ENCODE measurements at places on chromosomes 1 and 21.
A peak's percentile ranks its signal among the peaks of the same experiment; 100 is the strongest.

DNA sequence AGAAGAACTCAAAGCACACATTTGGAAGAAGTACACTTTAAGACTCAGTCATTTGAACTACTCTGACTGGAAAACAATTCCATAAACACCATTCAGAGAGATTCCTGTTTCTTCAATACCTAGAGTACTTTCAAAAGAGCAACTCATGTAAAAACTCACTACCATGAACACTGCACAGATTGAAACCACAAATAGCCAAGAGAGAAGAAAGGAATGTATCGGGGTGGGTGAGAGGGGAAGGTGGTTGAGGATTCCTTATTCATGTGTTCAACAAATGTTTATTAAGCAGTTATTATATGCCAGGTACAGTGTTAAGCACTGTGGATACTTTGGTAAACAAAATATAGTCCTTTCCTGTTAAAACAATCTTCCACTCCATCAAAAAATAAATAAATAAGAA lies 64.7 kb downstream of the NRIP1 start:
- DNase-seq = no peak

DNA sequence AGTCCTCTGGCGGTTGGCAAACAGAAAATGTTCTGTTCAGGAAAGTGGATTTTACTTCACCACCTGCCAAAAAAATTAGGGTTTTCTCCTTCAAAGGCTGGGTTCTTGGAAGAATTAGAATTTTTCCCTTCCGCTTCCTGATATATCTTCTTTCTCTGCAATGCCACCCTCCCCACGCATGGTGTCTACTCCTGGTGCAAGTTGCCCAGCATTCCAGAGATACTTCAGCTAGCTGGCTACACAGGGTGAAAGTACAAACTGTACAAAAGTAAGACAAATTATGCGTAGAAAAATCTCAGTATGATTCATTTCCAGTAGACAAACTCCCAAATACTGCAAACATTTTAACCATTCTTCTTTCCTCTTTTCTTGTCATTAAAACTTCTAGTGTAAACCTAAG lies 430.1 kb upstream of the ESRRG start:
- DNase-seq = no peak

DNA sequence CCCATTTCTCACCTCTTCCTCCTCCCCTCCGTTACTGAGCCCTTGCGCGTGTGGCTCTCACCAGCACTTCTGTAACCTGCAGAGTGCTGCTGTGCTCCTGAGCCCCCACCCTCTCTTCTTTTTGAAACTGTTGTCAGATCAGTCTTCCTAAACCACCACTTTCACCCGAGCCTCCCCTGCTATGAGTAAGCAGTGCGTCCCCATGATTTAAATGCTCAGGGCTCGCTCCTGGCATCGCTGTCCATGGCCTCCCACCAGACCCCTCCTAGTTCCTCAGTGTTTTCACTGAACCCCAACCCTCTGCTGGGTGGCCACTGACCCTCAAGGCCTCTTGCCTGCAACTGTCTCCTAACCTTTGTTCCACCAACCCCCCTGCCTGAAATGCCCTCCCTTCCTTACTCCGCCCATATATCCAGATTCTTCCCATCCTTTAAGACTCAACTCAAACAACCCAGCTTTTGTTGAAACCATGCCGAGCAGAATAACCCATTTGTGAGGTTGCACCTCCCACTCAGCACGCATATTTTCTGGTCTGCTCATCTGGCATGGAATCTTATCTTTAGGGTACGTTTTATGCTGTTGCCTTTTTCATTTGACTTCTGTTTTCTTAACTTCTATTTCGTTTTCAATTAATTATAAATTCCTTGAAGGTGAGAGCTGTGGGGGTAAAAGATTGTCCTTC lies 64.5 kb upstream of the FAM3B start:
- DNase-seq = no peak

GRCh38 chr1:212229654-212230053 lies 55.6 kb upstream of the PPP2R5A start:
- DNase-seq = no peak

- DNase-seq = no peak
Observed at GRCh38 chr1:153696741-153697140, 18.3 kb downstream of the NPR1 start.

GRCh38 chr1:221910222-221910621 lies 168.3 kb upstream of the DUSP10 start:
- DNase-seq = no peak

DNA sequence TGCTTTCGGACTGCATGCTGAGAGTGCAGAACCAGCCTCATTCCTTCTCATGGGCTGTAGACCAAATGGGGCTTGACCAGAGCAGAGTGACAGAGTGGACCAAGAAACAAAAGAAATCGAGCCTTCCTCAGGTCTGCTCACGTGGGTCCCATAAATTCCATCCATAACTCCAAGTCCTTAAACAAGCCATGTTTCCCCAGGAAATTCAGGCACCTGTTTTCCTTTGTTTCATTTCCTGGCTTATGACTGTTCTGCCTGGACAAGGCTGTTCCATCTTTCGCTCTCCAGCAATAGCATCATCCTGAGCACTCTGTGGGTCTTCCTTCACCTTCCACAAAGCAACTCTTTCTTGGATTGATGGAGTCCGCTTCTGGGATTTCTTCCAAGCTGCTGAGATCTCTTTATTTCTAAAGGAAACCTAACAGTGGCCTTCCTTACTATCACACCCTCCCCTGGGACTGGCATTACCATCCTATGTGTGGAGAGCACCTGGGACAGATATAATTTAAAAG lies 63.9 kb downstream of the LAMC2 start:
- DNase-seq = no peak

GRCh38 chr1:64010316-64010715 lies 193.1 kb upstream of the UBE2U start:
- DNase-seq = no peak

DNA sequence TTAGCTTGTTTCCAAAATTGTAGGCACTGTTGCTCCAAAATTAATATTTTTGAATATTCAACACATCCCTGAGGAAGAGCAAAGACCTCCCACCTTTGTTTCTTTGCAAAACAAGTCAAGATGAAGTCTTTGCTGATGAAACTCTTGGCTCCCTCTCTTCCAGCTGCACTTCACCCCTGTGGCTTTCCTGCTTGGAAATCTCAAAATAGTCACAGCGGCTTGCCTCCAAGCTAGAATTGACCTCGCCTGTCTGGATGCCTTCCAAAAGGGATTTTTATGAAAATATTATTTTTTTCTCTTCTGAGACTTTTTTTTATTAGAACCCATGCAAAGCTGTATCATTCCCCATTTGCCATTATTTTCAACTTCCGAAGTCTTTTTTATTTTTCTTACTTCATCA lies 71.1 kb upstream of the MROH9 start:
- DNase-seq = no peak

GRCh38 chr1:75245239-75245638 lies 111.1 kb downstream of the LHX8 start:
- no peak for DNase-seq

DNA sequence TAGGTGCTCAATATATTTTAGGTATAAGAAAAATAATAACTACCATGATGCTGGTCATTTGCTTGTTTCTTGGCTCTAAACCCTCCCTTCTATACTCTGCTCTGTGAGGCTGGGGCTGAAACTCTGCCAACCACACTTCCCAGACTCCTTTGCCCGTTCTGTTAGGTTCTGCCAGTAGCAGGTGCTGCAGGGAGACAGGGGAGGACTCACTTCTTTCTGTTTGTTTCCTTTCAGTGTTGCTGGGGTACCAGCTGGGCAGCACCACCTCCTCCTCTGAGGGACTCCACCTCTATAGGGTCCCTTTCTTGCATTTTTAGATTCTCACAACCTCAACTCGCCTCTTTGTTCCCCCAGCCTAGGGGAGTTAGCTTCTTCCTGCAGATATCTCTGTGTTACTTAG lies 17.0 kb upstream of the SH2D2A start:
- no peak for DNase-seq

DNA sequence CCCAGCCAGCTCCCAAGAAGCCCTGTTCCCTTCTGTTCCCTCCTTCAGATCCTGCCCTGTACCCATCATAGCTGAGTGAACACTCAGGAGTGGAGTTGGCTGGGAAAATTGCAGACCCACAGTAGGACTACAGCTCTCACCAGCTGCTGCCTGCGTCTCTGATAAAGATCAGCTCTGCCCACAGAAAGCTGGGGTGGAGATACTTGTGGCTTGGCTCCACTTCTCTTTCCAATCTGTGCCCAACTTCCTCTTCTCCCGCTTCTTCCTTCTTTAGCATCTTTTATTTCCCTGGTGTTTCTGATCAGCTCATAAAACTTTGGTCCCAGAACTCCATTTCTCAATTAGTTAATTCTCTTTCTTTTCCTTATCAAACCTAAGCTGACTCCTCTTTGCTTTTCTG lies 5.5 kb upstream of the CD1A start:
- DNase-seq = no peak

DNA sequence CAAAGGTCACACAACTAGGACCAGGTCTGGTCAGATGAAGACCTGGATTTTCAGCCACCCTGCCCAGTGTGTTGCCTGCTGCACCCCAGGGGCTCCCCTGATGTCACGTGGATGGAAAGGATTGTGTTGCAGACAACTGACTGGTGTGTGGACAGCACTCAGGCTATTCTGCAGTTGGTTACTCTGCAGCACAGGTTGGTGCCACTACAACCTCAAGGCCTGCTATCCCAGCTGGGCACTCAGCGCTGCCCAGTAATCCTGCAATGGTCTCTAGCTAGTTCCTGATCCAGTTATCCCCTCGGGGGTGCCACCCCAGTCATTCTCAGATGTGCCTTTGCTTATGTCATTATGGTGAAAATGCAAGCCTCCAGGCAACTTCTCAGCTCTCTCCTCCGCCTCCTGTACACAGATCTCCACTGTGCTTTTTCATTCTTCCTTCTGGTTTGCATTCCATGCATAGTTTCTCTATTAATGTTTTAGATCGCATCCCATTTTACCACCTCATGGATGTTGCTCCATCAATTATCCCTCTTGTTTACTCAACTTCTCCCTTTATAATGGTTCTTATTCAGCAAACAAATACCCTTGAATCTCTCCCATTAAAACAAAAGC lies 503.2 kb upstream of the CAMK1G start:
- no peak for DNase-seq

DNA sequence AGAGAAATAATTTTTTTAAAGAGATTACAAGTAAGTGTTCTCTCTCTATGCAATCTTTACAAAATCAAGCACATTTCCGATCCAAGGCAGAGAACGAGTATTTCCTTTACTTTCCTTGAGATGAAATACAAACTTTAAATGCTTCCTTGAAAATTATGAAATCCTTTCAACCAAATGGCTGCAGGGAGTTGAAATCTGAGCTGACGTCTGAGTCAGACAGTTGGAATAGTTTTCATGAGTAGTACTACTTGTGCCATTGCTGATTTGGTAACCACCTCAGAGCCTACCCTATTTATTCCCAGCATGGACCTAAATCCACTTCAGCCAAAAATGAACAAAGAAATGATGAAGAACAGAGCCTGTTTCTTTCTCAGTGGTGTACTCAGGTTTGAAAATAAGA lies 183.6 kb downstream of the GIPC2 start:
- no peak for DNase-seq

- DNase-seq = no peak
Observed at GRCh38 chr21:46120301-46121285, 22.7 kb downstream of the COL6A2 start.

- DNase-seq = no peak
Observed at GRCh38 chr1:156477526-156478249, 22.9 kb downstream of the MEF2D start.

- no peak for DNase-seq
Observed at GRCh38 chr1:226692051-226692792, 46.9 kb downstream of the ITPKB start.

GRCh38 chr1:43067977-43068751 lies 103.9 kb downstream of the EBNA1BP2 start:
- no peak for DNase-seq

DNA sequence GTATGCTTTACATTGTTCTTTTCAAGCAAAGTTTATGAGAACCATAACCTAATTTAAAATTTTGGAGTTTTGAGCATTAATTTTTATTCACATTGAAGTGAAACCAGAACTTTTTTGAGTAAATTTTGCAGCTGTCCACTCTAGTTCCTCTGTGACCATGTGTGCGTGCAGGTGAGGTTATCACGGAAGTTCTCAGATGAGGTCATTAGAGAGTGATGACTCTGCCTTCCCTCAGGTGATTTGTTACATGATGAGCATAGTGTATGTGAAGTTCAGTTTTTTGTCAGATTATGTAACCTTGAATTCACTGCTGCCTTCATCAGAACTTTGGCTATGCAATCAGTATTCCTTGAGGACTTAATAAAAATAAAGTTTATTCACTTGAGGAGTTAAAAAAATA lies 828.2 kb downstream of the ADGRL2 start:
- DNase-seq = no peak

GRCh38 chr1:234969011-234969441 lies 159.6 kb downstream of the TOMM20 start:
- no peak for DNase-seq

DNA sequence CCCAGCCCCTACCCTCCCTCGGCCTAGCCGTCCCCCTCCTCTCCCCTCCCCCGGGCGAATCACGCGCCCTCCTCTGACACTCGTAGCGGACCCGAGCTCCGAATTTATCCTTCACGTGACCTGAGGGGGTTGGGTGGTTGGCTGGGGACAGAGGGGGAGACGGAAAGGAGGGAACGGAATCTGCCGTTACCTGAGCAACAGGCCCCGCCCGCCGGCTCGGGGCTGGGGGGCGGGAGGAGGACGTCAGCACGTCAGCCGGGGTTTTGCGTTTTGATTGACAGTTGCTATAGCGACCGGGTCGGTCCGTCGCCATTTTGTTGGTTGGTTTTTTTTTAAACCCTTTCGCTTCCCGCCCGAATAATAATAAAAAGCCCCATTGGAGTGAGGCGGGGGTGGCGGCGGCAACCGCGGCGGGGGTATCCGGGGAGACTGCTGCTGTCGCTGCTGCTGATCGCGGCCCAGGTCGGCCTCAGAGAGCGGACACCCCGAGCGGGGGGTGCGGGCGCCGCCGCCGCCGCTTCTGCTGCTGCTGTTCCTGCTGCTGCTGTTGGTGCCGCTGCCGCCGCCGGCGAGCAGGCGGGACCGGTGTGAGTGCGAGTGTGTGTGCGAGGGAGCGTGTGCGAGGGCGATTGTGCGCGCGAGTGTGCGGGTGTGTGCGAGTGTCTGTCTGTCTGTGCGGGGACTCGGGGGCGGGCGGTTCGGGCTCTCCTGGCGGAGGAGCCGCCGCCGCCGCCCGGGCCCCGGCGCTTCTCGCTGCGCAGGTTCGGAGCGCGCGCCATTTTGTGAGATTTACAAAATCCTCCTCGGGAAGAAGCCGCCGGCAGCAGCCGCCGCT lies at the start of gene DYRK1A:
DYRK1A (plus strand) TSS at position 292 of the 835 bp plus-strand sequence. CDS start 53,602 bp downstream, outside the sequence.
- DNase-seq = peak; percentile 99

- DNase-seq = no peak
Observed at GRCh38 chr1:209455145-209455544, 128.4 kb upstream of the CAMK1G start.

DNA sequence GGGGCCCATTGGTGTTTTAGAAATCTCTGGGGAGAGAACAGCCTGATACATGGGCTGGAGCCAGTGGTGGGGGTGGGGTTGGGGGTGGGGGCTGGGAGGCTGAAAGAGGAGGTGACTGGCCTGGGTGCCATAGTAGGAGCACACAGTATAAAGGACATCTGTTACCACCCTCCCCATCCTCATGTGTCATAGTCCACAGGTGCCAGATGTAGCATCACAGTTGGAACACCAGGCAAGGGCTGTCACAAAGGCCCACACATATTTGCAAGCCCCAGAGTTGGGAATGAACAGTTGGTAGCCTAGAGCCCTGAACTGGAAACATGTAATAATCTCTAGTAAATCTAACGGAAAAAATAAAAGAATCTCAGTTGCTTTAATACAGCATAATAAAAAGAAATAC lies 55.1 kb upstream of the CR2 start:
- DNase-seq = no peak

- no peak for DNase-seq
Observed at GRCh38 chr21:28871388-28872010, 121.2 kb downstream of the LTN1 start.
